ENCODE measurements at places on chromosomes 3 and 15.

DNA sequence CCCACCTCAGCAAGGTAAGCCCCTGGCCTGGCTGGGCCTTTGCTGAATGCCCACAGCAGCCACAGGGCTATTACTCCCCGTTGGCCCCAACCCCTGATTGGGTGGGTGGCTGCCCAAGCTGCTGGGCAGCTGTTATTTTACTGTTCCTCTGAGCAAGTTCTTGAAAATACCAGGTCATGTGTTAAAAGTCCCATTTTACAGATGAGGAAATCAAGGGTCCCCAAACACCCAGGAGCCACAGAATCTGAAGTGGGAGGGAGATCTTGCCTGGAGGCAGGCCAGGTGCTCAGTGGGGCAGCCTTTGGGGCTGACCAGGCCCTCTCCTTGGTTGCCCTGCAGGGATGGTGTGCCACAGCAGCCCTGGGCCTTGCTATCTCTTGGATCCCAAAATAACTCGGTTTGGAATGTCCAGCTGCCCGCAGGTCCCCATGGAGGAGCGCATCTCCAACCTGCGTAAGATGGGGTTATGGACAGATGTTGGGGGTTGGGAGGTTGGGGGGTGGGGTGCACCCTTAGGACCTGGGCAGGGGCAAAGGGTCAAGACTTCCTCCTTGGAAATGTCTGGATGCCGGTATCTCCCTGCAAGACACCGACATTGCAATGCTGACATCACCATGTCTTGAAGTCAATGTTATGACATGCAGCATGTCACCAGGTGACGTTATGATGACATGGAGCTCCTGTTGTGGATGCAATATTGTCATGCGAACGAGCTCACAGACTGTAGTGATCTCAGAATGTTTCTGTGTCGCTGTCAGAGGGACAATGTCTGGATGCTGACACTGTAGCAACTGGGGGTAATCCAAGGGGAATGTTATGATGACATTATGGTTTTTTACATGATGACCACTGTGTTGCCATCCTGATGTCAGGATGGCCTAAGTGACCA, 13.3 kb upstream of the CSPG4 start:
- no peak for DNase-seq

DNA sequence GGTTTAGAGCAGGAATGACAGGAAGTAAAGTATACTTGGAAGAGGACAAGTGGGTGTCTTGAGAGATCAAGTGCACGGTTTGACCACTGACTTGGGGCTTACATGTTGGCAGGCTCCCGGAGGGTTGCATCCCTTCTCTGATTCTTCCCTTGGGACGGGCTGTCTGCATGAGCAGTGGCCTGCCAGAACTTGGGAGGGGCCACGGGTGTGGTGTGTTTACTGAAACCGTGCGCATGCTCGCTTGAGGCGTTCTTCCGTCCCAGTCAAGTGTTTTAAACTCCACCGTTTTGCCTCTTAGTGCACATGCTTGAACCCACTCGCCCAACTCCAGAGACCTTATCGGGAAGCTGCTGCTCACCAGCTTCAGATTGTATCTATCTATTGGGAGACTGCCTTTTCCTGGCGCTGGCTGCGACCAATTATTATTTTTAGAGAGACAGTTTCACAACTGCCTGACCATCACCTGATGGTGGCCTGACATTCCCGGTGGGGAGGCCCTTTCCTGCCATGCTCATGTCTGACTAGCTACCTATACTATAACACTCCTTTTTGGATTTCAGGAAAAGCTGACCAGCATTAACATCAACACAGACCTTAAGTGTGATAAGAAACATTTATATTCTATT, 14.9 kb upstream of the C3orf22 start:
- peak; percentile 31 for DNase-seq

GRCh38 chr3:189292667-189293484, 121.1 kb downstream of the TPRG1 start:
- no peak for DNase-seq

DNA sequence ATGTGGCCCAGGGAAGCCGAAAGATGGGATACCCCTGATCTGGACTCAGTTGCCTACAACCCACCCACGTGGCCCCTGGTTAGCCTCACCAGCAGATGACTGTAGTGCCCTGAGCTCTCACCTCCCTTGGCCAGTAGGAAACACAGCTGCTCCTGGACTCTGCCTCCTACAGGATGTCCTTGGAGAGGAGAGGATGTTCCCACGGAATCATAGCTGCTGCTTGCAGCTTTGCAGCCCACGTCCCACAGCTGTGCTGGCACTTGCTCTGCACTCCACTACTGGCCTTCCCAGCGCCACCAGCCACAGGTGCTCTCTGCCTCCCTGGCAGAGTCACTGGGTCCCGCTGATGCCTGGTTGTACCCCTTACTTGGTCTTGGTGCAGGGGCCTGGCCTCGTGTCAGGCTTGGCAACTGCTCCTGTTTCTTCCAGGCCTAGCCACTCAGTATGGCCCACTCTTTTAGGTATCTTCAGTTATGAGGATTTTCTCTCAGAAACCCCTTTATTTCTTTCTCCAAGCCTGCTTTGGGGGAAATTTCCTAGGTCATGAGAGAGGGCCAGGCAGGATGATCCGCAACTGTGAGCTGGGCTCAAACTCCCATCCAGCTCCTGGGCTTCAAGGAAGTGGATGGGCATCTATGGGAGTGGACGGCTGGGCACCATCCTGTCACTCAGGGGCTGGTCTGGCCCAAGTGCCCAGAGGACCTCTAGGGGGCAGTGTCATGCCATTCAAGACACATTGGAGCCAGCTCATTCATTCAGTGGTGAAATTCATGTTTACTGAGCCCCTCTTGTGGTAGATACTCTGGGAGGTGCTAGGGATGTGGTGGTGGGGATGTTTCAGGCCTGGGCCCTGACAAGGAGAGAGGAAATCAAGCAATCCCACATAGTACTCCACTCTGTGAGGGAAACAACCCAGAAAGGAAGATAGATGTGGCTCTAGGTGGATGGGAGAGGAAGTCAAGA, 16.2 kb upstream of the VILL start:
- DNase-seq = no peak

DNA sequence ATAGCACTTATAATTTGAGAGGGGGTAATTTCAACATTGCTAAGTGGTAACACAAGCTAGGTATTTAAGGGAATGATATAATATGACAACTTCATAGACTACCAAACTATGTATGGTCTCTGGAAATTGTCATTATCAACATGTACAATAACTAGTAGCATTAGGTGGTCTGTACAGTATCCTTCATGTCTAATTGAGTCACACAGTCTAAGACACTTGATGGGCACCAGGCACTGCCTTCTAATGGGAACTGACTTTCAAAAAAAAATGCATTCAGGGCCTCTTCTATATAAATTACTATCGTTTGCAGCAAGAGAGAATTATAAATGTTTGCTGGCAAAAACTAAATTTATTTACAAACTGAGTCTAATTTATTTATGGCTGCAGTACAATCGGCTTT, 271.8 kb downstream of the MECOM start:
- DNase-seq = no peak

- no peak for DNase-seq
Measured at GRCh38 chr3:151901644-151902285, 28.3 kb downstream of the SUCNR1 start.

DNA sequence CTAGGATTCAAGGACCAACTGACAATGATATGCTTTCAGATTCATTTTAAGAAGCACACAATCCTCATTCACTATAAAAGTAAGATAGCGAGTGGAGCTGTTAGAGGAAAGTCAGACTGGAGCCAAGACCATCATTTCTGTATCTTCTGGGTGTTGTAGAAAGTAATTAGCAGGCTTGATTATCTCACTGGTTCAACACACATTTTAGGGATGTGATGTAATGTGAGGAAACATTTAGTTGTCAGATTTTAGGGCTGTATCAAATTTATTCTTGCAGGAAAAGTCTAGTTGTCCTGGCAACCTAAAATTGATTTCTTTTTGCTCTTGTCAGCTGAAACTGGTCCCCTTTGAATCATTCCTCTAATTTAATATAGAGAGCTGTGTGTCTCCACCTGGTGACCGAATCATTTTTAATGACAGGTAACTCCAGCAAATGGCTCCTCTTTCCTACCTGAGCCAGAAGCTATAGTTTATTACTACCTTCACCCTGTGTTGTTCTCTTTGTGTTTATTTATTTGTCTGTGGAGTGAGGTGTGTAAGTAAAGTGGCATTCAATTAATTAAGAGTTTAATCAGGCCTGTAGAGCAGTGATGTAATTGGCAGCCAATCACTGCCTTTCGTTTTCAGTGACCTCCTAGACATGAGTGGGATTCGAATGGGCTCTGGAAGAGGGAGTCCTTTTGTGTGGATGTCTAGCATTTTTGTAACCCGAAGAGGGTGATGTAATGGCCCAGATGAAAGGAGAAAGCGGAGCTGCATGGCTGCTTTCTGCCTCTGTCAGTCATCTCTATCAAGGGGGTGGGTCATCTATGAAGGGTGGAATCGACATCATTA, 125.8 kb downstream of the LPP start:
- peak; percentile 52 for DNase-seq

GRCh38 chr3:66399529-66400232, 101.1 kb downstream of the LRIG1 start:
- DNase-seq = no peak

DNA sequence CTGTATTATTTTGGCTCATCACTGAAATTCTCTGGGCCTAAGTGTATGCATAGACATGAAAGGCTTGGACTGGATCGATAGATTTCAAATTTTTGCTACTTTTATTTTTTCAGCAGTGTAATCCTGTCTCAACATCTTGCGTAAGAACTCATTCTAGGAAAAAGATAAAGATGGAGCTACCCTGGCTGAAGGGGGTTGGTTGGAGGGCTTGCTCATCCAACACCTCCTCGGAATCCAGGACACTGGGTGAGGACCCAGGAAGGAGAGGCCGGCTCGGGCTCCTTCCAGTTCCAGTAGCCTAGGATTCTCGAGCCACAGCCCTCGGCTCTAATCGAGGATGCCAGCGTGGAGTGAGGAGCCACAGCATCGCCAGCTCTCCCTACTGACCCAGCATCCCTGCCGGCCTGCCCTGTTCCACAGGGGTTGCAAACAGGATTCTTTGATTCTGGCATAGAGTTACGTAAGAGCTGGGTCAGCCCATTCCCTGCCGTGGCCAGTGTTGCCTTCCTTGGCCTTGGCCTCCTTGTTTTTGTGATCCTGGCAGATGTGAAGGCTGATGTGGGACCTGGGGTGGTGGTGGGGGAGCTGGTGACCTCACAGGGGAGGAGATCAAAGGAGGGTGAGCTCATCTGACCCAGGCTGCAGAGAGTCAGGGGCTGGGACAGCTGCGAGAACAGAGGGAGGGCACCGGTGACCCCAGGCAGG, 149.5 kb downstream of the ALDH1A2 start:
- DNase-seq = no peak

GRCh38 chr3:196991581-196992460, 23.2 kb upstream of the PIGZ start:
- DNase-seq = no peak

- DNase-seq = no peak
Measured at GRCh38 chr15:36432161-36432560, 147.3 kb upstream of the CDIN1 start.

DNA sequence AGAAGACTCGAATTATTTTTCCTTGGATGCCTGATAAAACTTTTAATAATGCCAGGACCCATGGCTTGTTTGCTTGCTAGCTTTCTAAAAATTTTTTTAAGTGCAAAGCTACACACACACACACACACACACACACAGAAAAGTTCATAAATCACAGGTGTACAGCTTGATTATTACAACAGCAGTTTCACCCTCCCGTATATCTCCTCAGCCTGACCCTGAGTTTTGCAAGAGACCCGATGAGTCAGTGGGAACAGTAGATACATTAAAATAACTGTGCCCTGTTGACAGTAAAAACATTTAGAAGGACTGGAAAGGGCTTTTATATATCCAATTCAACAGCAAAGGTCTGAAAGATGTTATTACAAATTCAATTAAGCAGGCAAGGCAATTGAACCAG, 46.7 kb downstream of the EMC4 start:
- DNase-seq = no peak

GRCh38 chr3:177144922-177145321, 52.4 kb downstream of the TBL1XR1 start:
- peak; percentile 44 for DNase-seq

GRCh38 chr15:79674124-79674465, 222.7 kb downstream of the MTHFS start:
- no peak for DNase-seq

DNA sequence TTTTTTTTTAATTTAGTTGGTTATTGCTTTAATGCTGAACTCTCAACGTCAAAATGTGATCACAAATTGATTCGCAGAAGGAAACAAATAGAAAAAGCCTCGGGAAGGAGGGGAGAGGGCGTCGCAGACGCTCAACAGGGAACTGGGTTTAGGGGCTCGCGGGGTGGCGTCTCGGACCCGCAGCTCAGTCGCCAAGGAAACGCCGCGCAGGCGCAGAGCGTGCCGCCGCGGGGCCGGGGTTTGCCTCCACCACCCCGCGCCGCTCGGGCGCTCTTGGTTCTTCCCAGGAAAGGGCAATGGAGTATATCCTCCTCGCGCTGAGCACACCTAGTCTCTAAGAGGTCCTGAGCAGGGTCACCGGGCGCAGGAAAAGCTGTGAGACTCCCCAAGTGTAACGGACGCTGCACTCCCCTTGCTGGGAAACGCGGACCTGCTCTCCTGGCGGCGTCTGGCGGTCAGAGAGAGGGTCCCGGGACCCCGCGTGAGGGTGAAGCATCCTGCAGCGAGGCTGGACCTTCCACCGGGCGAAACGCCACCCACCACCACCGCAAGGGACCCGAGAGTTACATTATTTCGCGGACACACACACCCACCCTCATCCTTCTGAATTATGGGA, 753 bp downstream of the PLCH1 start:
- peak; percentile 30 for DNase-seq

All from DMS79 treated with DMSO at 0.1 percent for 48 hours (cell line).